Stimulated activated CD4-positive, alpha-beta T cell treated with anti-CD3 and anti-CD28 coated beads, Interleukin-12 subunit alpha, Interleukin-12 subunit beta, amount 100 ng/mL, for 48 hours (primary cell): ENCODE measurements at places on chromosomes 7 and 10.

GRCh38 chr10:72272689-72273409, 875 bp upstream of the DDIT4 start:
- no peak for DNase-seq

GRCh38 chr10:98486421-98486820, 39.7 kb upstream of the HPS1 start:
- no peak for DNase-seq

- DNase-seq: no peak
Observed at GRCh38 chr10:112819231-112819630, 130.8 kb upstream of the TCF7L2 start.

GRCh38 chr7:35624299-35625186, 70.4 kb downstream of the HERPUD2 start:
- peak; percentile 8 for DNase-seq

DNA sequence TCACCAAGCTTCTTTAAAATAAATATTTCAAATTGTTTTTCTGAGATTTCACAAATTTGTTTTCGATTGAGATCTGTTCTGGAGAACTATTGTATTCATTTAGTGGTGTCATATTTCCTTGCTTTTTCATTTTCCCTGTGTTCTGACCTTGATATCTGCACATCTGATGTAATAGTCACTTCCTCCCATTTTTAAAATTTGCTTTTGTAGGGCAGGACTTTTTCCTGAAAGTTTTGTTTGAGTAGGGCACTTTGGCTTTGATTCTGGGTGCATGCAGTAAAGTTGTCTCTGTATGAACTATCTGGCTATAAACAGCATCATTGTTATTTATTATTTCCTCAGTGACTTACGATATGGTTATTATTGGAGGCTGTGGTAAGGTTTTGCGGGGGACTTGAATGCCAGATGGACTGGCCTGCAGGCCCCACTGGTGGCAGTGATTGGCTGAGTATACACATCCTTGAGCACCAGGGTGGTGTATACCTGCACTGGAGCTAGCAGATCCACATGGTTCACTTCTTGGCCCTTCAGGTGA, 83.6 kb downstream of the CSTF2T start:
- no peak for DNase-seq

DNA sequence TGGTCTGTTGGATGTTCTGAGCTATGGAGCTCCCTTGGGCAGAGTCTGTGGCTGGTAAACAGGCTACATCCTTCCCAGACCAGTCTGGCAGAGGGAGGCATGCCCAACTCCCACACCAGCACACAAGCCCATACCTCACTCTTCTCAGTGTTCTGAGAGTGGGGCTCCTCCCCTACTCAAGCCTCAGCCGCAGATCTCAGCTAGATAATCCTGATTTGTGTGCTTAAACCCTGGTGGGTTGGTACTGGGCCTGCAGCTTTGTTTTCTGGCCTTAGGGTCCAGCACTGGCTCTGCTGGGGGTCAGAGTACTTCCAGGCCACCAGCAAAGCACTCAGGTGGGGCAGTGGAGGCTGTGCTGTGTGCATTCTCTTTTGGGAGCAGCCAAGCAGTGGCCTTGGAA, 70.4 kb downstream of the MGAM2 start:
- DNase-seq: no peak

GRCh38 chr7:130156140-130156539, 49.1 kb downstream of the TMEM209 start:
- no peak for DNase-seq

DNA sequence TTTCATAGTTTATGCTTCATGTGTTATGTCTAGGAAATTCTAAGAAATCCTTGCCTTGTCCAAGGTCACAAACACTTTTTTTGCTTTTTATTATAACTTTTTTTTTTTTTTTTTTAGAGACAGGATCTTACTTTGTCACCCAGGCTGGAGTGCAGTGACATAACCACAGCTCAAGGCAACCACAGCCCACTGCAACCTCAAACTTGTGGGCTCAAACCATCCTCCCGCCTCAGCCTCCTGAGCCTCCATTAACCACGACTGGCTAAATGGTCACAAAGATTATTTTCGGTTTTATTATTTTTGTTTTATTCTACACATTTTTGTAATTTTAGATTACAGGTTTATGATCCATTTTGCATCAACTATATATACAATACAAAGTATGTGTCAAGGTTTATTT, 7.1 kb upstream of the FAM204A start:
- DNase-seq: no peak
